COLO829 (cell line): ENCODE measurements at places on chromosomes 13 and 19.

- peak; percentile 12 for DNase-seq
Measured at GRCh38 chr13:107441279-107441678, 774.1 kb downstream of the LIG4 start.

- DNase-seq: no peak
Measured at GRCh38 chr19:39816287-39817048, 17.5 kb downstream of the DYRK1B start.

DNA sequence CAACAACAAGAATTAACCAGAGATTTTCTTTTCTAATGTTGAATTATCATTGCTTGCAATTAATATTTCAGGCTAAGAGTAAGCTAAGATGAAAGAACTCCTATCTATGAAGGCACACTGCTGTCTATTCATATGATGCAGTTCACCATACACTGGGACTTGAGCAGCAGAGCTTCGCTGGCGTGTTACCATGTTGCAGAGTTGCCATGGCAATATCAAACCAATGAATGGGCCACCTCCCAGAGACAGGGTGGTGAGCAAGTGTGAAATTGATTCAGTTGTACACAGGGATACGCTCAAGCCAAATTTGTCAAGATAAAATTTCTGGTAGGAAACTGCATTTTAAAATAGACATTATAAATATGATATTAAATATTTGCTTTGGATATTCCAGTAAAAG, 69.3 kb upstream of the MYO16 start:
- no peak for DNase-seq

- DNase-seq: no peak
Measured at GRCh38 chr19:53485046-53486004, 17.8 kb downstream of the ZNF813 start.

GRCh38 chr13:65830411-65831205, 1399.5 kb downstream of the PCDH9 start:
- DNase-seq: no peak

DNA sequence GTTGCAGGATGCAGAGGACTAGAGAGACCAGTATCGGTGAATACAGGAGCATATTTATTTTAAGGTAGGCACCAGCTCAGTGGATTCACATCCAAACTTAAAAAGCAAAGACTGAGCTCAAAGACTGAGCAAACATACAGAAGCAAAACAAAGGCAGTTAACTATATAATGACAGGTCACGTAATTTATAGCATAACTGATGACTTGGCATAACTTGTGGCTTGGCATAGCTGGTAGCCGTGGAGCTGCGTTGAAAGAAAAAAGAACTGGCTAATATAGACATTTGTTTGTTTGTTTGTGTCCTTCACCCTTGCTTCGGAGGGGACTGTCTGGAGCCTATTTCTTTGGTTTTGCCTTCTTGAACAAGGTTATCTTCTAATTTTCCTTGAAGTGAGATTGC, 33.7 kb downstream of the ZNF493 start:
- DNase-seq: no peak

GRCh38 chr13:98672947-98673613, 79.4 kb downstream of the SLC15A1 start:
- peak; percentile 88 for DNase-seq

- DNase-seq: no peak
Measured at GRCh38 chr19:56356944-56357343, 36.4 kb downstream of the ZNF582 start.

GRCh38 chr13:99972190-99972731, 694 bp upstream of the ZIC5 start:
- no peak for DNase-seq

DNA sequence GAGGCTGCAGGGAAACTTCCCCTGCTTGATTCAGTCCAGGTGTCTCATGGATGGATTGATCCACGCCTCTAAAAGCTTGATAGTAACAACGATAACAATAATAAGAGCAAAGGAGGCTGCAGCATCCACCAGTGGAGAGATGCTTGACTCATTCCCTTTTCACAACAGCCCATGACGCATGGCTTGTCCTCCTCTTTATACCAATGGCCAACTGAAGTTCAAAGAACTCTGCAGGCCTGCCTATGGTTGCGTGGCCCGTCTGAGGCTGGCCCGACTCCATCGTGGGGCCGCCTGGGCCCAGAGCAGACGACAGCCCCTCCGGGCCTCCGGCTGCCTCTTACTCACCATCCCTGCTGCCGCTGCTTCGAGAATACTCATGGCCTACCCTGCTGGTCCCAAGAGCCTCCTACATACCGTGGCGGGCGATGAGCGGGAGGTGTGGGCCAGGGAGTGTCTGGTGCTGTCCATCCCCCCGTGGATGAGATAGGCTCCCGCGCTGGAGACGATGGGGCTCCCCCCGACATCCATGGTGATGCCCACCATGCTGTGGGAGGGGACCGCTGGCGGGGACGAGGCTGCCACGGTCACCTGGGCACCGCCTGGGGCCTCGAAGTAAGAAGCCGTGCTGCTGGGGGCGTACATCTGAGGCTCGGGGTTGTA, 61.8 kb upstream of the RANBP3 start:
- DNase-seq: no peak

DNA sequence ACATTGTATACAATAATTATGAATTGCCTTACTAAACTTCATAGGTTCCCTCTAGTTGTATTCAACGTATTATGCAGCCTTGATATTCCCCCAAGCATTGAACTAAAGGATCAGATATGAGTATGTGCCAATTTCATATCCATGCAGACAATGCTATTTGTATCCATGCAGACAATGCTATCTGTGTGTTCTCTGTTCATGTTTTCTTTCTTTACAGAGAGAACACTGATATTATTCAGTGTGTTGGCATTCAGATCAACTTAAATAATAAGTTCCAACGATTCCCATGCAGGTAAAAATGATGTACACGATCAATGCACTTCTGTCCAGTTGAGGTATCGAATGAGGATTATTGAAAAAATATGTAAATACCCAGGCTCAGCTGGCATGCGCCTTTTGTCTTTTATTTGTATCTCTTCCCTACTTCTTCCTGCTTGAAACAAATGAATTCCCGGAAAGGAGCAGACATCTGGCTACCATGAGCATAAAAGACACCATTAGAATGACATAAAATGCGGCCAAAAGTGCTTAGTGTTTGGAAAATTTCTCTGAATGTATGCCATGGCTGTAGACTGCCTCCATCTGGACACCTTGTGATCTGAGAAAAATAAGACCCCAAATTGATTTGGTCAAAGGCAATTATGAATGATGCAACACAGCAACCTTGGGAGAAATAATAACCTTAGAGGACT, 731.5 kb downstream of the SLITRK1 start:
- no peak for DNase-seq
